NCI-H2107 (cell line): ENCODE measurements at places on chromosomes 7 and 10.
A peak's percentile ranks its signal among the peaks of the same experiment; 100 is the strongest.

DNA sequence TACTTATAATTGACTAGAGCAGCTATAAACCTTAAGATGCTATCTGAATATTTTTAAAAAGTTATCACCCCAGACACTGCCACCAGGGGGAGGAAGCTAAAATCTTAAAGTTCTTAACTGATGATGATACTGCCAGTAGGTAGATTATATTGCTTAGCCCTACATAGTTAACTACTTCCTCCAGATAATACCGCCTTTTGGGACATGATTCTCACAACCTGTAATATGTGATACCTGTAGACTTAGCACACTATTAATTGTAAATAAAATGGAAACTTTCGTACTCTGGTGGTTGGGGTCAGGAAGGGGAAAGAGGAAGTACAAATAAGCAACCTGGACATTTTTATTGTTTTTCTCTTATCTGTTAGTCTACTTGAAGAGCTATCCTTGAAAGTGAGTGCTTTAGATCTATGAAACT lies 268.9 kb downstream of the ADK start:
- DNase-seq: no peak

- no peak for DNase-seq
Measured at GRCh38 chr10:484925-485661, 204.4 kb downstream of the DIP2C start.

DNA sequence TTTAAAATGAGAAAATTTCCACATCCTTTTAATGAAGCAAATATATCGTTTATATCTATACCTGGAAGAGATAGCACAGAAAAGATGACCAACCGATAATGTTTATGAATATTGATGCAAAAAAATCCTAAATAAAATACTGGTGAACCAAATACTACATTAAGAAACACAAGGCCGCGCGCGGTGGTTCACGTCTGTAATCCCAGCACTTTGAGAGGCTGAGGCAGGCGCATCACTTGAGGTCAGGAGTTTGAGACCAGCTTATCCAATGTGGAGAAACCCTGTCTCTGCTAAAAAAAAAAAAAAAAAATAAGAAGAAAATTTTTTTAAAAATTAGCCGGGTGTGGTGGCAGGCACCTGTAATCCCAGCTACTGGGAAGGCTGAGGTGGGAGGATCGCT lies 25.8 kb downstream of the SHH start:
- no peak for DNase-seq

DNA sequence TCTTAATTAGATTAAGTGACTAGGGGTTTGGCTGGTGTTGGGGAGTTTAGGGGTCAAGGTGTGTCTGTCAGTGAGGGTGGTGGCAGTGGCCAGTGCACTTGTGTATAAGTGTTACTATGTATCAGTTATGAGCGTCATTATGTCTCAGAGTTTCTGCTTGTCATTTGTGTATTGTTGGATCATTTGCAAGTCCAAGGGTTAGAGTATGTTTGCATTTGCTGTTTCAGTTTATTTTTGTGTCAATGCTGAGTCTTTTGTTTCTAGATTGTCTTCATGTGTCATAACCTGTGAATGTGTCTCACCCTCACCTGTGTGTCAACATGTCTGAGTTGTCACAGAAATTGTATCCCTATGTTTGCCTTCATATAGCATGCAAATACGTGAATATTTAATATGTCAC lies 97.5 kb upstream of the PAX2 start:
- DNase-seq: no peak

DNA sequence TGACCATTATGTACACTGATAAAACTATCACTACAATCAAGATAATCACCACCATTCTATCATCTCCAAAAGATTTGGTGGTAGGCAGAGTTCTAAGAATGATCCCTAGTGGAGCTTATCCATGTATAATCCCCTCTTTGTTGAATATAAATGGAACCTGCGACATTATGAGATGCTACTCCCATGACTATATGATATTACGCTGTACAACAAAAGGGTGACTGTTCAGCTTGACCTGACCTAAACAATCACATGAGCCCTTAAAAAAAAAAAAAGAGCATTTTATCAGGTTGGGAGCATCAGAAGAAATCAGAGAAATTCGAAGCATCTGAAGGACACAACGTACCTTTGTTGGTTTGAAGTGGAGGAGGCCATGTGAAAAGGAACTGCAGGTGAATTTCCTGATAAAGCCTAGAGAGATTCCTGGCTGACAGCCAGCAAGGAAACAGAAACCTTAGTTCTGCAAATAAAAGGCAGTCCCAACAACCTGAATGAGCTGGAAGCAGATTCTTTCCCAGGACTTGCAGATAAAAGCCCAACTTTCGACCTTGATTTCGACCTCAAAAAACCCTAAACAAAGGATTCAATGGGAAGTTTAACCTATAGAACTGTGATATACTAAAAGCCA lies 270.7 kb downstream of the ADRA2A start:
- DNase-seq: peak; percentile 8

GRCh38 chr7:12402365-12402725 lies 1.3 kb downstream of the VWDE start:
- DNase-seq: no peak

DNA sequence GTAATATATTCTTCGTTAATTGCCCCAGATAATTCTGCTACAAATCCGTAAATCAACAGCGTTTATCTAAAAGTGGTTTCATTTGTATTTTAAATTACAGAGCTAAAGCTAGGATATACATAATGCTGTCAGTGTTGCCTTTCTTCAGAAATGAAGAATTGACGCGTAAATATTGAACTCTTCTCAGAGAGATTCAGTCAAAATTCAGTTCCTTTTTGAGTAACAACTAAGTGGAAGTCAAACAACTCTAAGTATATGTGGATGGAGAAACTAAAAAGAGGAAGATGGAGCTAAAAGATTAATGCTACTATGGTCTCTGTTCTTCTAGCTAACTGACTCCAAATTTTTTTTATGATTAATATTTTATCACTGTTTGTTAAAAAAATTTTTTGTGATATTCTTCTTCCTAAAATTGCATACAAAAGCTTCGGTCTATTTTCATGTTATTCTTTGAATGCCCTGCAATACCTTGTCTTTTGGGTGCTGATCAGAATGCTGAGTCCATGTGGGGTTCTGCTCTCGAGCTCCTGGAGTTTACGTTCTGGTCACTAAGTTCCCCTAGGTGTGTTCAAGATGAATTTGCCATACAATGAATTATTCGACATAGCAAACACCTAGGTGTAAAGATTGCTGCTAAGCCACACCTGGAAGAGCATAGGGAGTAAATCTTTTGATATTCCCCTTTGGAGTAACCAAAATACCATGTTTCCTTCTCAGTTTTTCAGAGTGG lies 20.7 kb downstream of the MDFIC start:
- no peak for DNase-seq

DNA sequence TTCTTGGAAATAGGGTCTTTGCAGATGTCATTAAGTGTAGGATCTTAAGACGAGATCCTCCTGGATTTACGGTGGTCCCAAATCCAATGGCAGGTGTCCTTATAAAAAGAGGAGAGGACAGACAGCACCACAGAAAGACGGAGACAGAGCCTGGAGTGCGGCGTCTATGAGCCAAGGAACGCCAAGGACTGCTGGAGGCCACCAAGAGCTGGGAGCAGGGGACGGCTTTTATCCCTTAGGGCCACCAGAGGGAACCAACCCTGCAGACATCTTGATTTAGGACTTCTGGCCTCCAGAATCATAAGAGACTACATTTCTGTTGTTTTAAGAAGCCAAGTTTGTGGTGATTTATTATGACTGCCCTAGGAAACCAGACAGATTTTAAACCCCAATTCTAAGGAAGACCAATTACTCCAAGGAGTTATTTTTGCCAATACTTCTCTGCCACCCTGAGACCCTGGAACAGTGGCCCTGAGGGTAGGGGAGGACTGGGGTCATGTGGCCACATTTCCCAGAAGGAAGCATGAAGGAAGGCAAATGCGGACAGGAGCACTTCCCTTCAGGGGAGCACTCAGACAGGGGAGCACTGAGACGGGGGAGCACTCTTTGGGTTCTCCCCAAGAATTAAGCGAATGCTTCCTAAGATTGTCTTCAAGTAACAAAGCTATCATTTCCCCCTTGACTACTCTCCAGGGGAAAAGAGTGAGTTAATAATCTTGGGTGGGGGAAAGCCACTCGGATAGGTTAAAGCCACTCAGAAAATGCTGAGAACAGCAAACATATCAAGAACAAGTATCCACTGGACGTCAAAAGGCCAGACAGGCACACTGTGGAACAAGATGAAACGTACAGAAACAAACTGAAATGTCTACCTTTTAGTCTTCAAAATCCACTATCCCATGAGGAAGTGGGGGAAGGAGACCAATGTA lies 67.5 kb downstream of the CHST15 start:
- DNase-seq: no peak
